Stimulated activated naive CD4-positive, alpha-beta T cell treated with Interleukin-2 at 50 U/mL for 16 hours (primary cell): ENCODE measurements at places on chromosomes 11 and 22.

DNA sequence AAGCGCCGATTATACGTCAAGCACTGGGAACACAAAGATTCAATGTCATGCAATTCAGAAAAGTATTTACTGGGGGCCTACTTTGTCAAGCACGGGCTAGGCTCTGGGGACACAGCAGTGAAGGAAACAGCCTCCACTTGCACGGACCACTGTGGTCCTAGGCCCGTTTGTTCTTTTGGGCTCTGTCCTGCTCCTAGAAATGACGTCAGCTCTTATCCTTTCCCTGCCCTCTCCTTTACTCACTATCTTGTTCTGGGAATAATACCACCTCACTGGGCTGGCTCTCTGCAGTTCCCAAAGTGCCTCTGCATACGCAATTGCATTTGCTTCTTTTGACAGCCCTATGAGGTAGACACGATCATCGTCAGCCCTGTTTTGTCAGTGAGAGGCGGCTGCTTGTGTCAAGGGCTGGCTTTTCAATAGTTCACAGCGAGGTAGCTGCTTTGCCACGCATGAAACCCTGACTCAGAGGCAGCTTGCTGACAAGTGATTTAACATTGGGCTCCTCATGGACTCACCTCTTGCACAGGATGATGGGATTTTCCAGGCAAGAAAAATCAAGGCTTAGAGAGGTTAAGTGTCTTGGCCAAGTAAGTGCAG, 22.9 kb upstream of the IGSF22 start:
- DNase-seq = peak; percentile 31

- no peak for DNase-seq
Measured at GRCh38 chr11:39036021-39036420, 2423.4 kb downstream of the LRRC4C start.

GRCh38 chr11:126599217-126599897, 243.9 kb downstream of the ST3GAL4 start:
- DNase-seq = no peak

GRCh38 chr11:86983021-86983488, 27.9 kb upstream of the FZD4 start:
- no peak for DNase-seq

GRCh38 chr11:96486890-96487611, 97.2 kb downstream of the JRKL start:
- DNase-seq = no peak

GRCh38 chr22:43370036-43370435, 26.9 kb upstream of the SCUBE1 start:
- no peak for DNase-seq

DNA sequence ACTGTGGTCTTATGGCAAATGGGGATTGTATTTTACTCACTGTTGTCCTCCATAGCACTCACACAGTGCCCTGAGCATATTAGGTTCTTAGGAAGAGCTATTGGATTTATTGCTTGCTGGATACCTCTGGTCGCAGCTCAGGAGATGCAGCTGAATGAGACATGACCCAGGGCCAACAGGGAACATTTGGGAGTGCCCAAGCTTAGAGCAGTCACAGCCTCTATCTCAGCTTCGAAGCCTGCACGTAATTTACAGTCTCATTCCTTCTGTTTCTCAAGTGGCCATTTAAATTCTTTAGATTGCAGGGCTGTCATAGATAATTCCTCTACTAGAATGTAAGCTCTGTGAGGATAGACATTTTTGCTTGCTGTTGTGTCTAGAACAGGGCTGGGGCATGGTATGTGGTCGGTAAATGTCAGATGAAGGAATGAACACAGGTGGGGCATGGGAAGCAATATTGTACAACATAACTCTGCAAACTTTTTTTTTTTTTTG, 192.8 kb downstream of the GRIK4 start:
- no peak for DNase-seq

DNA sequence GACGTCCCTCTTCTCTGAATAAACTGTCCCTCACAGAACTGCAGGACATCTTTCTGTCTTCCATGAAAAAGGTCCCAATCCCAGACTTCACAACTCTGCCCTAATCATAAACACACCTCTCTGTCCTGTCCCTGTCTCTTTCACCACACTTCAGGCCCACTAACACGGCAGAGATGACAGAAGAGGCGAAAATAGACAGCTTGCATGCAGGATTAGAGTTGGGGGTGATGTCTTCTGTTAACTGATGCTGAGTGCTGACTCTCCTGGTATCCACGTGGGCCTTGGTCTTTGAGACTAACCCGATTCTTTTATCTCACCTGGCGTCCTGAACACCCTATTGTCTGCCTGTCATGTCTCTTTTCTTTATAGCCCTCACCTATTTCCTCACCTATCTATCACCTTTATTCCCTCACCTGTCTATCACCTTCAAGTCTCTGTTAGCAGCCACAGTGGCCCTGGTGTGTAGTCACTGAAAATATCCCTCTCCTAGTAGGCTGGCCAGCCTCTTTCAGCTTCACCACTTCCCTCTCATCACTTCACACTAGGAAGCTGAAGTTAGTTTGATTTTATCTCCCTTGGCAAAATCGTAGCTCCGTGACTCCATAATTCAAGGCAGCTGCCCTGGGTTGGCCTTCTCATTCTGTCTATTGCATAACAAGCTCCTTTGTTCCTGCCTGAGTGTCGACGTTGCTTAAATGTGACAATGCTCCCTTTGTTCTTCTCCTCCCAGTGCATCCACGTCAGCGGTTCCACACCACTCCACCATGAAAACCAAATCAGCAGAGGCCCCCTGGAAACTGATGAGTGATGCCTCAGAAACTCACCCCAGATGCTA, 30.6 kb upstream of the DRD2 start:
- no peak for DNase-seq

DNA sequence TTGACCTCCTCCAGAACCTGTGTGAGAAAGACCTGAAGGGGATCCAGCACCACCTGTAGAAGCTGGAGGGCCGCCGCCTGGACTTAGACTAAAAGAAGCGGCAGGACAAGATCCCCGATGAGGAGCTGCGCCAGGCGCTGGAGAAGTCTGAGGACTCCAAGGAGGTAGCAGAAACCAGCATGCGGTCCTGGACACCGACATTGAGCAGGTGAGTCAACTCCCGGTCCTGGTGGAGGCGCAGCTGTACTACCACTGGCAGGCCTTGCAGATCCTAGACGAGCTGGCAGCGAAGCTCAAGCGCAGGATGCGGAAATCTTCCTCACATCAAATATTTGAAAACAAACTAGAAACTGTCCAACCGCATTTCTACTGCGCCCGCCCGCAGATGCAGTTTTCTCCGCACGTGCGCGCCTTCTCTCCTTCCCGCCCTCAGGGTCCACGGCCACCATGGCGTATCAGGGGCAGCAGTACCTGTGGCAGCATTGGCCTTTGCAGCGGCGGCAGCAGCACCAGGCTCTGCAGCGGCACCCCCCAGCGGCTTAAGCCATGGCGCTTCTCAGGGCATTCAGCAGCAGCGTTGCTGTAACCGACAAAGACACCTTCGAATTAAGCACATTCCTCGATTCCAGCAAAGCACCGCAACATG, 10.2 kb downstream of the CLDN25 start:
- no peak for DNase-seq

DNA sequence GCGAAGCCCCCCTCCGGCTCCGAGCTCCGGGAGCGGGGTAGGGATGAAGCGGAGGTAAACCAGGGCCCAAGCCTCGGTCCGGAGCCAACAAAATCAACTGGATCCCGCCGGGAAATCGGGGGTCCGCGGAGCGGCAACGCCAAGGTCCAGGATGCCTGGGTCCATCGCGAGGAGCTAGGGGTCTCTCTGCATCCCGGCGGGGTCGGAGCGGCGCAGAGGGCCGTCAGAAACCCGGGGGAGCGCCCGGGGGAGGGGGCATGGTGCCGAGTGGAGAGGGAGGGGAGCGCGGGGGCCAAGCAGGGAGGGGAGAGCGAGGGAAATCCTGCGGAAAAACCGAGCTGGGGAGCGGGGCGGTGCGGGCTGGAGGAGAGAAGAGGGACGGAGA, 51.8 kb downstream of the SLC22A12 start:
- no peak for DNase-seq

GRCh38 chr11:48063424-48063978, 83.1 kb downstream of the PTPRJ start:
- no peak for DNase-seq

GRCh38 chr11:45806937-45807791, 2.2 kb downstream of the SLC35C1 start:
- DNase-seq = no peak

GRCh38 chr11:17767914-17768313, 33.3 kb downstream of the KCNC1 start:
- DNase-seq = no peak

DNA sequence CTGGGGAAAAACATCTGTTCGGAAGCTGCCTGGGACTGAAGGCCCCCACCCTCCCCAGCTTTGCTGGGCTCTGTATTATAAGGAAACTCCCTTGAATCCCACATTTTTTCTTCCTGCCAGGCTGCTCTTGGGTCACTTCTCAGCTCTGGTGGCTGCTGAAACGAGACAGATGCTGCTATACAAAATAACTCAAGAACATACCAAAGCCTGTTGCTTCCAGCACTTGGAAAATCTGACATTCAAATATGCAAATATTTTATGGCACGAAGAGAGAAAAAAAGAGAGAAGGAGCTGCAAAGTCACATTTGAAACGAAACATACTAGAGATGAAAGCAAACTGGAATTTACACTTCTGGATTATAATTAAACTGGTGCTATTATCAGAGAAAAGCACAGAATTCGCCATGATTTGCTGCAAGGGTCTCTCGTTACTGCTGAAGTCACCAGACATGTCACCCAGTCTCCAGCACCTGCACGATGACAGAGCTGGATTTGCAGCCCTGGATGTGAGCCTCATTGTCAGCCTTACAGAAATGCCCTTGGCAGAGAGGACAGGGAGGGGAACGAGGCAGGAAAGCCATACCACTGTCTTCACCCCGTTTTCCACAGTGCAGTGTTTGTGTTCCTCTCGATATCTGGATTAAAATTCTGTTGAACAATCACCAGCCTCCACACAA, 47.9 kb upstream of the IGSF9B start:
- no peak for DNase-seq

DNA sequence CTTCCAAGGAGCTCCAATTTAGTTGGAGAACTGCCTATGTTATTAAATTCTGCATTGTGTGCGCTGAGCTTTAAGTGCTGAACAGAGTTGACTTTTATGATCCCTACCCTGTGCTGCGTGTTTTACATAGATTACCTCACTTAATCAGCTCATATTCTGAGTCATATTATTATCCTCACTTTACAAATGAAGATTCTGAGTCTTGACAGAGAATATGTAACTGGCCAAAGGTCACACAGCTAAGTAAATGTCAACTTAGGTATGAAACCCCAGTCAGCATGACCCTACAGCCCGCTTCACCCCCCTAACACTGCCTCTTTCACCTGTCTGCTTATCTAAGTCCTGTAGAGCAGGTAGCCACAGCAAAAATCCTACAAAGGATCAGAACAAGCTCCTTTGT, 19.8 kb upstream of the TMPRSS5 start:
- no peak for DNase-seq

- no peak for DNase-seq
Measured at GRCh38 chr11:125404157-125404810, 91.8 kb downstream of the FEZ1 start.

GRCh38 chr22:47111626-47112581, 349.5 kb downstream of the TBC1D22A start:
- DNase-seq = no peak
